ENCODE measurements at places on chromosomes 16 and 17. TPM values are rescaled to one million over a fixed set of nuclear protein-coding genes. Genes with fewer than 3 reads are reported as not detected.

The CISD3 gene
- 45.7 TPM for total RNA-seq

The ACAP1 gene
- 775 TPM for total RNA-seq

DNA sequence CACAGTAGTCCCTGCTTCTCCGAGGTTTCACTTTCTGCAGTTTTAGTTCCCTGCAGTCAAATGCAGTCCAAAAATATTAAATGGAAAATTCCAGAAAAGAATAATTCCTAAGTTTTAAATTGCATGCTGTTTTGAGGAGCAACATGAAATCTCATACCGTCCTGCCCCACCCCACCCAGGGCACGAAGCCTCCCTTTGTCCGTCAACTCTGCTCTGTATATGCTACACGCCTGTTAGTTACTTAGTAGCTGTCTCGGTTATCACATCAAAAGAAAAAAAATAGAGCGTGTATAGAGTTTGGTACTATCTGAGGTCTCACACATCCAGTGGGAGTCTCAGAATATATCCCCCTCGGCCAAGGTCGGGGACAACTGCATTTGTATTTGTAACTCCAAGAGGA lies 129.4 kb upstream of the NOL11 start:
- DNase-seq, result no peak

The TXNDC17 gene
- total RNA-seq, result 69.0 TPM

DNA sequence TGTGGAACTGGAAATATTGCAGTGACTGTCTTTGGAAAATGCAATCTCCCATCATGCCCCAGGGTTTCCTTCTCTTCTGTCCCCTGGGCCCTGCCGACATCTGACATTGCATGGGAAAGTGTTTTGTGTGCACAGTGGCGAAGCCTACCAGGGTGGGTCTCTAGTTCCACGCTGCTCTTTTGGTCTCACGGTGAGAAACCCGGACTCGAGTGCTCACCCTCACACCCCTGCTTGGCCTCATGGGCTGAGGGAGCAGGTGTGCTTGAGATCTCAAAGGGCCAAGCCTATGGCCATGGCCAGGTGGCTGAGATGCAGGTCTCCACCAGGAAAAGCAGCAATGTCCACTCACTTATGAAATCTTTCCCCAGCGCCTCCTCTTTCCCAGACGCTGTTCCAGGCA lies 32.0 kb downstream of the SPNS3 start:
- DNase-seq, result no peak

DNA sequence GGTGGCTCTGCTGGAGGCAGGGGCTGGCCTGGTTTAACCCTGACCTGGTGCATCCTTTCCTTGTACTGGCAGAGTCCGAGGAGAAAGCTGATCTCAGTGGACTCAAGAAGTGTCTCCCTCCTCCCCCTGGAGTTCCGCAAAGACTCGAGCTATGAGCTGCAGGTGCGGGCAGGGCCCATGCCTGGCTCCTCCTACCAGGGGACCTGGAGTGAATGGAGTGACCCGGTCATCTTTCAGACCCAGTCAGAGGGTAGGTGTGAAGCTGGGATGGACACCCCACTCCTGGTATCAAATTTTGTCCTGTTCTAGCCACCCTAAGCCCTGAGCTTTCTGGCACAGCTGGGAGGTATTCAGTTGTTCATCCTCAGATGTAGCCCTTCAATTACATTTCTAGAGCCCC lies 42.5 kb downstream of the IL21R start:
- no peak for DNase-seq

- no peak for DNase-seq
Measured at GRCh38 chr17:33814852-33815251, 440.2 kb upstream of the CCL2 start.

GRCh38 chr17:53896047-53896446 lies 73.3 kb downstream of the KIF2B start:
- no peak for DNase-seq

The RCVRN gene
- total RNA-seq, result not detected

- no peak for DNase-seq
Measured at GRCh38 chr16:80754476-80754875, 49.9 kb downstream of the CDYL2 start.
